ENCODE measurements at places on chromosomes 6 and 20. TPM values are rescaled to one million over a fixed set of nuclear protein-coding genes. Genes with fewer than 3 reads are reported as not detected.

The CFAP206 gene
- total RNA-seq, result 1.2 TPM

The PPP1R14C gene
- 13.9 TPM for total RNA-seq

The DPPA5 gene
- total RNA-seq, result not detected

The C4B gene
- 2.4 TPM for total RNA-seq

The OPN5 gene
- total RNA-seq, result not detected

The LTB gene
- total RNA-seq, result not detected

The ADGRF5 gene
- not detected for total RNA-seq

Data from articular chondrocyte of knee joint (primary cell).